H4 (cell line): ENCODE measurements at places on chromosomes 3 and 15. TPM values are rescaled to one million over a fixed set of nuclear protein-coding genes. Genes with fewer than 3 reads are reported as not detected.

GRCh38 chr3:100603469-100603868 is 5.9 kb upstream of the ADGRG7 start:
- DNase-seq: peak; percentile 38

DNA sequence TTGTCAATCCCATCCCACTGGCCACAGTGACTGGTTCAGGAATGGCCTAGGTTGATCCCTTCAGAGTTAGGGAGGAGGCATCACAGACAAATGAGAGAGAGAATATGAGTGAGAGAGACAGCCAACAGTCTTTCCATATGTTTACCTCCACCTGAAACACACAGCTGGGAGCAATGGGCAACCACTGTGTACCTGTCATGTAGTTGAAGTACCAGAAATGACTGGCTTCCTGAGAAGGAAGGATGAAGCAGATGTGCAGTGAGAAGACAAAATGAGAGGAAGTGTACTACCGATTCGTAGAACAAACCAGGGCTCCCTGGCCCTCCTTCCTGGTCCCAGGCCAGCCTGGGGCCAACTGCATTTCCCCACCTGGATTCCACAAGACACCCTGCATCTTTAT is 27.4 kb downstream of the SRGAP3 start:
- no peak for DNase-seq

GRCh38 chr15:100671858-100672543 is 69.6 kb downstream of the ASB7 start:
- peak; percentile 64 for DNase-seq

DNA sequence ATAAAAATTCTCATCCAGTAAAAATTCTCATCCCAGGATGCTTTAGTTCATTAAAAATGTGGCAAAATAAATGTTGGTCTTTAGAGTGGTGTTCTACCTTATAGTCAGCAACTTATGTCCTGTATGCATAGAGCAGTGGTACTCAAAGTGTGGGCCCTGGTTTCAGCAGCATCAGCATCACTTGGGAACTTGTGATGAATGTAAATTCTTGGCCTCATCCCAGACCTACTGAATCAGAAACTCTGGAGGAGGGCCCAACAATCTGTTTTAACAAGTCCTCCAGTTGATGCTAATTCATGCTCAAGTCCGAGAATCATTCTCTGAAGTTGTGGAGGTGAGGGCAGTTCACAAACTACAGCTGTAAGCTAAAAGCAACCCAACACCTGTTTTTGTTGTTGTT is 307.3 kb upstream of the SATB1 start:
- DNase-seq: no peak

GRCh38 chr3:58962040-58962651 is 87.7 kb downstream of the CFAP20DC start:
- no peak for DNase-seq

Gene OR5H1
- total RNA-seq: not detected in 2 replicates

Gene GOLGA8G
- total RNA-seq: 0.16 TPM in 1 of 2 replicates, not detected in the other

Gene ZNF860
- total RNA-seq: 0.04 and 0.43 TPM in 2 replicates
